Stimulated activated CD4-positive, alpha-beta T cell treated with anti-CD3 and anti-CD28 coated beads, Interleukin-4, amount 100 ng/mL, for 48 hours (primary cell): ENCODE measurements at places on chromosomes 7 and 10.

- DNase-seq: no peak
These were observed 40.1 kb downstream of the HHEX start for GRCh38 chr10:92729886-92730285.

DNA sequence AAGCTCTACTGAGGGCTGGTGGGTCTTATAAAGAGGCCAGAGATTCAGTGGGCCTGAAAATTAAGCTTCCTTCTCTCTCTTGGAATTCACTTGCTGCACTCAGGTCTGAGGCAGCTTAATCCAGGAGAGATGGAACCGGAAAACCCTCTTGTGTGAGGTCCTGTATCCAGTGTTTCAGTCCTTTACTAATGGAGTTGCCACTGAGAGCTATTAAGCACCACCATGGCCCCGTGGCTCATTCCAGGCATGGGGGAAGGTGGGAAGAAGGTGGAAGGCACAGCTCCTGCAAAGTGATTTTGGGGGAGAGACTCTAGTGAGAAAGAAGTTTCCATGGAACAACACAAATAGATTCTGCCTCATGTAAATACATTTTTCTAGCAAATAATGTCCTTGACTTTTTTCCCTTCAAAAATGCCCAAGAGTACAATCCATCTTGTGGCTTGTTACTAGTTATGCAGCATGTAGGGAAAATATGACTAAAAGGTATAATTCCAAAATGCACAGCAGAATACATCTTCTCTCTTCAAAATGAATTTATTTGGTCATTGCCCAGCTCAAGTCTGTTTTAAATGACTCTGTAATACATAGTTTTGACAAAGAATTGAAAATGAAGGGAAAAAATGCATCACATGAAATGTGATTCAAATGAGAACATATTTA lies 46.7 kb upstream of the FOXI2 start:
- DNase-seq: no peak

DNA sequence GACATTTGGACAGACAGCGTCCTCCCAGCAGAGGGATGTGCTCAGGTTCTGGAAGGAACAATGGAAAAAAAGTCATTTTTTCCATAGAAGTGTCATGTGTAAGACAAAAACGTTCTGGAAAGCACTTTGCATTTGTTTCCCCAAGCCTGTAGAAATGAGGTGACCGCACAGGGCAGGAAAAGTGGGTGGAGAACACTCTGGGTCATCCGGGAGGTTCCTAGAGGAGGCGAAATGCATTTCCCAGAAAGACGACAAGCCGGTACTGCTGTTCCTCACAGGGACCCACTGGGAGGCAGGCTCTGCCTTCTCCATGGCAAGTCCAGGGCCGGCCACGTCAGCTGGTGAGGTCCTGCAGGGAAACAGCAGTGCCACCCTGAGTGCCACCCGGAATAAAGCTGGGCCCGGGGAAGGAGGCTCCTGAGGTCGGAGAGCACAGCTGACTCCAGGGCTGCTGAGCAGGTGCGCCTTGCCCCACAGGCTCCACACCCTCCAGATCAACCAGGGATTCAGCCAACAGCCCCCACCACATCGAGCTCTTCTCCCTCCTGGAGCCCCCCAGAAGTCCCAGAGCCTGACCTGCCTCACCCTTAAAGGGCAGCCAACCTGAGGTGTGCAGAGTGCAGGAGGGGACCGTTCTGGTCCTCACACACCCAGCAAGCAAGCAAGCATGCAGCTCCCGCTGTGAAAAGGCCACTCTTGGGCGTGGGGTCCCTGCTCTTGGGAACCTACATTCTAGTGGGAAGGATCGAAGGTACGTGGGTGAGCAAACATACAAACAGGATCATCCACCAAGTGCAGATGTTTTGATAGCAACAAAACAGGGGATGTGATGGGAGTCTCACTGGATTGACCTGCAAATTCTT lies 28.8 kb upstream of the INPP5A start:
- no peak for DNase-seq

DNA sequence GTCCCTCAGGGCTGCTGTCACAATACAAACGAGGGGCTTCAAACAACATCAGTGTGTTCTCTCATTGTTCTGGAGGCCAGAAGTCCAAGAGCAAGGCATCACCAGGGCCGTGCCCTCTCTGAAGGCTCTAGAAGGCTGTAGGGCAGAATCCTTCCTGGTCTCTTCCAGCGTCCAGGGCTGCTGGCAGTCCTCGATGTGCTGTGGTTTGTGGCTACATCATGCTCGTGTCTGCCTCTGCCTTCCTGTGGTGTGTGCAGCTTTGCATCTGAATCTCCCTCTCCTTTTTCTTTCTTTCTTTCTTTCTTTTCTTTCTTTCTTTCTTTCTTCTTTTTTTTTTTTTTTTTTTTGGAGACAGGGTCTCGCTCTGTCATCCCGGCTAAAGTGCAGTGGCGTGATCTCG lies 103.5 kb downstream of the INSYN2A start:
- no peak for DNase-seq

GRCh38 chr7:130822642-130823041 lies 88.6 kb upstream of the KLF14 start:
- no peak for DNase-seq

DNA sequence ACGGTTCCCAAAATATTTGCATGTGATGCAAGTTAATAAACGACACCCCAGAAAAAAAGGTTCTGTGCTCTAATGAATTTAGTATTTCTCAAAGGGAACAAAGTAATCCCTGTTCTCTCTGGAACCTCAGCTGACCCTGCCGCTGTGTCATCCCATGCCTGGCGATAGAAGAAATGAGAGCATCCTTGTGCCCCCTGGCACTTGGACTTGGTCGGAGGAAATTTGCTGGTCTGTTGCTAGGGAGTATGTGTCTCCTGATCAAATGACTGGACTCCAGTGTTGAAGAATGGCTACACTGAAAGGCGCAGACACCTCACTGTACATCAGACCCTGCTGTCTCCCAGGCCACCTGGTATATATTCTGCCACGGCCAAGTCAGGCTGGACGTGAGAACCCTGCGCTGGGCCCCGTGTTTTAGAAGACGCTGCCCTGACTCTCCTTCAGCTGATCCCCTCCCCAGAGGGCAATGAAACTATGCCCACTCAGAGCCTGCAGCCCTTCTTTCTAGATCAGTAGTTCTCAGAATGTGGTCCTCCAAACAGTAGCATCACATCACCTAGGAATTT lies 67.2 kb downstream of the THNSL1 start:
- no peak for DNase-seq

DNA sequence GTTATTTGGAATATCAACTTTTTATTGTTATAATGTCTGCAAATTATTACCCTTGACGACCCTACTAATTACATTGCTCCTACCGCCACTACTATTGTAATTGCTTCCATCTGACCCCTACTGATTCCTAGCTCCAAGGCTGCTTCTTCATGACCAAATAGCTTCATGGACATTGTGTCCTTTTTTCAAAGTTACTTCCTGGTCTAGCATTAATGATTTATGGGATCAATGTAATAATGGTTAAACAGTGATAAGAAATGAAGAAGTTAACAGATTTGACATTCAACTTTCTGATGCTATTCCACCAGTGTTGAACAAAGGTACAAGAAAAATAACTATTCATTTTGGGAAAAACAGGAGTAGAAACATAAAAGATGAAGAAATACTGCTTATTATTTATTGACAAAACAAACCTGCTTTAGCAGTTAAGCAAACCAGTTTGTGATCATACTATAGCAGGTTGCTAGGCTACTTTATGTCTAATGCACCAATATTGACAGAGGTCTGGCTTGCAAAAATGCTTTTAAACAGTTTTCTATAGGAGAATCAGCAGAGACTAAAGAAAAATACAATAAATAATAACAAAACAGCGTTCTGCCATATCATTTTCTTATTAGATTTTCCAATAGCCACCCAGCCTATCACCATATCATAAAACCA lies 125.8 kb downstream of the PCLO start:
- no peak for DNase-seq

GRCh38 chr7:47737601-47738000 lies 155.7 kb upstream of the TNS3 start:
- no peak for DNase-seq

- DNase-seq: no peak
These were observed 67.3 kb upstream of the TPK1 start for GRCh38 chr7:144903201-144903600.

DNA sequence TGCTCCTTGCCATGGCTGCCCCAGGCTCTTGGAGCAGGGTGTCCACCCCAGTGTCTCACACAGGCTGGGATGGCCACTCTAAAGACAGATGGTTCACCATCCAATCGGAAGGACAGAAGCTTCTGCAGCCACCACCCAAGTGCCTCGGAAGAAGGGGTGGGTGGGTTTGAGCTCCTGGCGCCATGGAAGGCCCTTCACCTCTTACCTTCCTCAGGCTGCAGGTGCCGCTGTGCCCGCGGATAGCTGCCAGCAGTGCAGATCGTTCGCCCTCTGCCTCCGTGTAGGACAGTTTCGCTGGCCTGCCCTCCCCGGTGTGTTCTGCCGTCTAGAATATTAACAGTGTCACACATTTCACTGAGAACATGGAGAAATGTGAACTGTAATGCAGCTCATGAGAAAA lies 243.6 kb upstream of the GRB10 start:
- no peak for DNase-seq

DNA sequence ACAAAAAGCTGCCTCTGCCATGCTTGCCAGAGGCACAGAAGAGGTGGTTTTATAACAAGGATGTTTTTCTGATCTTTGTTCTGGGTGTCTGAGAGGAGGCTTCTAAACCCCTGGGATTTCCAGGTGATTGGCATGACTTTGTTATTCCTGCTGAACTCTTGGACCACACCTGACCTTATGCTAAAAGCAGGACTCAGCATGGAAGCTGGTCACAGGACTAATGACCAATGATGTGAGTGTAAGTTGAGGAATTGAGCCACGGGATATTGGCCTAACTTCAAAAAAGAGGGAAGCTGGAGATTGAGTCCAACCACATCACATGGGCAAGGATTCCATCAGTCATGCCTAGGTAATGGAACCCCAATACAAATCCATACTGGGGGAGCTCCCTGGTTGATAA lies 437.9 kb downstream of the POM121L12 start:
- DNase-seq: no peak

GRCh38 chr7:101817471-101818286 lies at the start of gene CUX1:
Gene CUX1, plus strand, starts transcription at chr7:101817626. Its CDS starts 14 bp downstream, at chr7:101817640.
- peak; percentile 8 for DNase-seq

- DNase-seq: no peak
These were observed 6.0 kb downstream of the IL15RA start for GRCh38 chr10:5971315-5971832.

DNA sequence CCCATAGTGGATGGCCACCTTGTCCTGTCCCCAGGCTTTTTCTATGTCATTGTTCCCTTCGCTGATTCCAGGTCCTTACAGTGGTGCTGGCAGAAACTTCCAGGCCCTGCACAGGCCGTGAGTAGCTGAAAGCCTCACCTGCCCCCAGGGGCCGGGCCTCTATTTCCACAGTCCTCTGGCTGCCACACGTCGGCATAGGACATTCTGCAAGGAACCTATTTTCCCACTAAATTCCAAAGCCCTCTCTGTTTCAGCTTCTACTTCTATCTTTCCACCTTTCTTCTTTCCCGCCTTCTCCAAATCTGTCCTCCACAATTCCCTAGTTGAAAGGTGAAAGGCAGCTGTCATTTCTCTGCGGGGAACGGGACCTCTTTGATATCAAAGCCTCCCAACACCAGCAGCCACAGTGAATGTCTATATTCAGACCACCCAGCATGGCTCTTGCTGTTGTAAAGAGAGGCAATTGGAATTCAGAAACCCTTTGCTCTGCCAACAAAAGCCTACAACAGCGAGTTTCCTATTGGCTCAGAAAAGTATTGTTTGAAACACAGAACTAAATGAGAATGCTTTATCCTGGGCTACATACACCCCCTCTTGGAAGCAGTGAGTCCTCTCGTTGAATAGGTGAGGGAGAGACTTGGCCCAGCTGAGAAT lies 607.7 kb downstream of the GALNT17 start:
- DNase-seq: no peak

DNA sequence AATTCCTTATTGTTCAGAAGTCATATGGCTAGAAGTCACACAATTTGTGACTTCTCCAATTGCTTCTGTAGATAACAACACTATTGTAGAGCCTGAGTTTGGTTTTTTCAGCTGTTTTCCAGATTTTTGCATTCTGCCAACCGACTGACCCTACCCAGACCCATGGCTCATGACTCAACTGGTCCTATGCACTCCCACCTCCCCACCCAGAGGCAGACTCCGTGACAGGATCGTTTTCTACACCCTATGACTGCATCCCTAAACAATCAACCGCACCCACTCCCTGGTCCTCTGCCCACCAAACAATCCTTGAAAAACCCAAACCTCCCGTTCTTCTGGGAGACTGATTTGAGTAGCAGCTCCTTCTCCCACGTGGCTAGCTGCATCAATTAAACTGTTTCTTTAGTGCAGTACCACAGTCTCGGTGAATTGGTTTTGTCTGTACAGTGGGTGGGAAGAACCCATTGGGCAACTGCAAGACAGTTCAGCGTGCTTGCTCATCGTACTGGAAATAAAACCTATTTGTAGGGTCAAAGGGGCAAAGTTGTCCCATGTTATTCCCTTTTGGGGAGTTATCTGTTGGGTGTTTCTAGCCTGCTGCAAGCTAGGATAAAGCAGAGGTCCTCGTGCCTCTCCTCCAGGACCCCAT lies 150.3 kb upstream of the FAM20C start:
- DNase-seq: no peak

GRCh38 chr7:88396295-88396947 lies 89.7 kb upstream of the STEAP4 start:
- no peak for DNase-seq
